AG04450 (cell line): ENCODE measurements at places on chromosomes 2 and 18.
A peak's percentile ranks its signal among the peaks of the same experiment; 100 is the strongest.

GRCh38 chr2:107595285-107595684 is 231.4 kb upstream of the RGPD4 start:
- DNase-seq: no peak

- DNase-seq: no peak
These were observed 458.6 kb upstream of the CDH2 start for GRCh38 chr18:28635530-28635929.

- DNase-seq: no peak
These were observed 225.1 kb upstream of the ITGA4 start for GRCh38 chr2:181231886-181232621.

GRCh38 chr2:179177694-179178093 is 86.9 kb downstream of the SESTD1 start:
- no peak for DNase-seq

DNA sequence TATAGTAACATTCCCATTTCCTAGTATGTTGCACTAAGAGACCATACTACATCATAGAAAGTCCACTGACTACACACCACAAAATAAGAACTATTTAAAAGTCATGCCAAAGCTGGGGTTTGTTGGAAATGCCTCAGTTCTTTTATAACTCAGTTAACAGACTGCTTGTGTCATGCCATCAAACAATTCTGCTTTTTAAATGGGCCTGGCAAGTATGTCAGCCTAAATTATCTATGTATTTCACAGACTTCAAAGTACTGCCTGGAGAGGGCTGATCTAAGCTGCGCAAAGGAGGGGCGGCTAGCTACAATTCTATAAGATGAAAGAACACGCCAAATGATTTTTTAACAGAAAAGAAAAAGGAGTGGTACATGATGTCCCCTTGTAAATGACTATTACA is 49.6 kb downstream of the FARSB start:
- no peak for DNase-seq

DNA sequence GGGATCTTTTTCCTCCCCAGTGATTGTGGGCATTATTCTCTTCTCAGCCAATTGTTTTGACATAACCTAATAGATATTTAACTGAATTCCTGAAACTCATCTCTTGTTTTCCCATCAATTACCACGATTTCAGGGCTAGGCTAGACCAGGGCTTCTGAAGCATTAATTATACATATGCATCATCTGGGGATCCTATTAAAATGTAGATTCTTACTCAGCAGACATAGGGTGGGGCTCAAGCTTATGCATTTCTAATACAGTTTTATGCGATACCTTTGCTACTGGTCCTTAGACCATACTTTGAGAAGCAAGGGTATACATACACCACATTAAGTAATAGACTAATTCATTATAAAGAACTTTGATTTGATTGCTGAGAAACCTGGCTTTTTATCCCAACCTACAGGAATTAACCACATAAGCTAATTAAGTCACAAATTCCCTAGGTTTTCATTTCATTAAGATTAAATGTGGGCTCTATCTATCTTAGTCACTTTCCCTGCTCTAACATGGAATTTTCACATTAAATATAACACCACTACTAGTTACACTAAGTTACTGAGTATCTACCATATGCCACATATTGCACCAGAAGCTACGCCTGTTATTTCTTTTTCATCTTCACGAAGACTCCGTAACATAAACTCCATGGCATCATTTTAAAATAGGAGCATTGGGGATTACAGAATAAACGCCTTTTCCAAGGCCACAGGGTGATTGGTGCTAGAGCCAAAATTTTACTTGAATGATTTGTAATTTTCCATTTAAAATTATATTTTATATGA is 417.5 kb downstream of the DPP10 start:
- no peak for DNase-seq

- no peak for DNase-seq
These were observed 525.8 kb upstream of the LINC00305 start for GRCh38 chr18:64674694-64675093.

GRCh38 chr2:128315122-128315828 is 3.4 kb downstream of the HS6ST1 start:
- no peak for DNase-seq

DNA sequence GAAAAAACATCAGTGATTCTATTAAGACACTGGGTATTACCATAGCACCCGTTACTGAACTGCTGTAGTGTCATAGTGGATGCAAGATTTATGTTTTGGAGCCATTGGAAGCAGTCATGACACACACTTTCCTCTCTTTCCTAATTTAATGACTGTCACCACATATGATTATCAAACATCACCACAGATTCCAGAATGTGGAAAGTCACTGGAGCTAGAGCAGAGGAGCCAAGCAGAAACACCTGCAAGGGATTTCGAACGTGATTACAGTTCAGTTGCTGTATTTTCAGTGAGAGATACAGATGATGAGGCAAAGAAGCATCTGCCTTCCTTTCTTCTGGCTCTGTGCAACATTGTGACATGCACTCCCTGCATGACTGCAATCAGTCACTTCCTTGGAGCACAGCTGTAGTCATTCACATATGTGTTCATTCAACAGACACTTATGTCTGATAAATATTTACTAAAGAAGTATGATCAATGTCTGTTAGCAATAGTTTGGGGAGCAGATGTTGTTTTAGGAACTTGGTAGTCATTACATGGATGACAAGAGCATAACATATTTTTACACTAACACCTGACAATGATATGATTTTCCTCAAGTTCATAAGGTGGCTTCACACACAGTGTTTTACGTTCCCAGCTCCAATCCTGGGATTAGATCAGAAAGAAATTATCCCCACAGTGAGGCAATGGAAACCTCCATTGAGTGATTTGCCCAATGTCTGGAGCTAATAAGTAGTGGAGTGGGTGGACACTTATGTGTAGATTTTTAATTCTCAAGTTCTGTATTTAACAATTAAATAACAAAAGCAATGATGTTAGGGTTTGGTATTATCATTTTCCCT is 416.6 kb downstream of the PLCL1 start:
- no peak for DNase-seq

GRCh38 chr2:30300456-30301221 is 69.3 kb downstream of the LBH start:
- peak; percentile 96 for DNase-seq

DNA sequence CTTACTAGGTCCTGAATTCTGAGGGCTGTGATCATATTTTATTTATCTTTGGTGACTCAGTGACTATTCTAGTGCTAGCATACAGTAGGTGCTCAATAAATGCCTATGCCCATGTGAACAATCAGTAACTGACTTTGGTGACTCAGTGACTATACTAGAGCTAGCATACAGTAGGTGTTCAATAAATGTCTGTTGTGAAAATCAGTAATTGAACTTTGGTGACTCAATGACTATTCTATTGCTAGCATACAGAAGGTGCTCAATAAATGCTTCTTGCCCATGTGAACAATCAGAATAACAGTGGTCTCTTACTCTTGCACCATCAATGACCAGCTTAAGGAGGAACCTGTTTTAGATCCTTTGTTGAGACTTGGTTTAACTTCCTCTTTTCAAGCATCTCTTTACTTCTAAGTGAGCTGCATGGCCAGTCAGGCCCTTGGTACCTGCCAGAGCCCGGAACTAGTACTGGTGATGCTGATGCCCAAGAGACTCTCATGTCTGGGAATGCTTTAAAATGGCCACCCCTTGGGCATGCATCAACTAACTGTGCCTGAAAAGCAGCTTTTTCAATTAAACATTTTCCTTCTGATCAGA is 214.9 kb upstream of the SPRED2 start:
- DNase-seq: no peak

- DNase-seq: no peak
These were observed 25.4 kb upstream of the SLC66A3 start for GRCh38 chr2:11129598-11130449.

DNA sequence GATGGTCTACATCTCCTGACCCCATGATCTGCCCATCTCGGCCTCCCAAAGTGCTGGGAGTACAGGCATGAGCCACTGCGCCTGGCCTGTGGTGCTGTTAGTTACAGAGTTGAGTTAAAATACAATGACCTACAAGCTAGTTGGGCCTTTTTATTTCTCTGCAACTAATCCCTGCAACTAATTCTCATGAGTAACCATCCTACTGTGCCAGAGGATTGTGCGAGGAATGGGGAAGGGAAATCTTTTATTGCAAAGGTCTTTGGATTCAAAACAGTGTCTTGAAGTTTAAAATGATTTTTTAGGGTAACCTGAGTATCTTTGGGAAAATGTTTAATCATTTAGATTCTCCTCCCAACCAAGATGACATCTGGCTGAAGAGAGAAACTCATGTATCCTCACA is 88.8 kb upstream of the RMDN2 start:
- DNase-seq: no peak

DNA sequence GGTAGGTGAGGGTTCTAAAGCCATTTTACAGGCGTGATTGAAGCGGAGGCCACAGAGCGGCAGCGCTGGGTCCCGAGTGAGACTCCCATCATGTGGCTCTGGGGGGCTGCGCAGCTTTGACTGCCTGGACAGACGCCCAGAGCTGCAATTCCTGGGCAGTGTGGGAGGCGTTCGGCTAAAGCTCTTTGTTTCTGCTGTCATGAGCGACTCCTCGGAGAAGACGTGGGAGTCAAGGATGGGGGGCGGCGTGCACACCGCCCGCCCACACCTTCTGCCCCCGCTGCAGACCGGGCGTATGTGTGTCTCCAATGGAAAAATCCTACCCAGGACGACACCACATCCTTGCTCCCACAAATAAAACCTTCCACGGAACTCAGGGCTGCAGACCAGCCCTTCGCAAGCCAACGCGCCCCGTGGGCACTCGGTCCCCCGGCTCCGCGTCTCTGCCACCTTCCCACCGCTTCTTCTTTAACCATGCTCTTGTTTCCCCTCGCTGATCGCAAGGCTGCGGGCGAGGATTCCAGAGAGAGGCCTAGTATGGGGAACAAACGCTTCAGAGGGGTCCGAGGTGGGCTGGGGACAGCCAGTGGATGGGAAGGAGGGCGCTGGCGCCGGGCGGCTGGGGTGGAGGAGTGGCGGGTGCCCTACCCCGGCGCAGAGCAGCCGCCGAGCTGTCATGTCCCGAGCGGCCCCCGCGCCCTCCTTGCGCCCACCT is 680 bp upstream of the LBH start:
- DNase-seq: no peak

DNA sequence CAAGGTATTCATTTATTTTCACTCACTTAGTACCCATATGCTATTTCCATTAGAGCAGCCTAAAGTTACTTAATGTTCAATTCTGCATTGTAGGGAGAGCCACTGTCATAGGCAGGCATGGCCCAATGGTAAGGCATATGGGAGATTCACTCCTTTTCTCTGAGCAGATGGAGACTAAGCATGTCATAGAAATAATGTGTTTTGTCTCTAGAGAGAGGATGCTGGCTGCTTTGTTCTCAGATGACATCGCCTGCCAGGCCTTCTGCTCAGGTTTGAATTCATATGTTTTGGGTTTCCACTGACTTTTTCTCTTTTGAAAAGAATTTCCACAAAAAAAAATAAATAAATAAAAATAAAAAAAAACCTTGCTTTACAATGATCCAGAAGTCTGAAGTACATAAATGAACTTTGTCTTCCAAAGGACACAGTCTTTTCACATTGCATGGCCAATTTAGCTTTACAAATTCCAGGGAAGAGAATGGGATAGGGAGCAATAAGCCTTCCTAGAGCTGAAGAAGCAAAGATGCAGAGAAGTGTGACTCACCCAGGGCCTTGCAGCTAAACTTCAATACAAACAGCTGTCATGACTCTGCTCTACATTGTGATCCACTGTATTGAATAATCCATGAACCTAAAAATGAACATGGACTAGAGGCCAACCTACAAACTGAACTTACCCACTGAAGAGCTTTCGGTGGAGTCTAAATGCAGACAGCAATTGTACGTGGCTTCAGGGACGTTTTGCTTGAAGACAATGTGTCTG is 422.5 kb downstream of the CMPK2 start:
- DNase-seq: no peak

GRCh38 chr2:50126845-50127244 is 905.1 kb downstream of the NRXN1 start:
- DNase-seq: no peak

GRCh38 chr2:64947885-64948284 is 41.3 kb upstream of the SLC1A4 start:
- DNase-seq: no peak
